Activated CD8-positive, alpha-beta memory T cell treated with anti-CD3 and anti-CD28 coated beads for 1 hour (primary cell): ENCODE measurements at places on chromosomes 5 and 9.

DNA sequence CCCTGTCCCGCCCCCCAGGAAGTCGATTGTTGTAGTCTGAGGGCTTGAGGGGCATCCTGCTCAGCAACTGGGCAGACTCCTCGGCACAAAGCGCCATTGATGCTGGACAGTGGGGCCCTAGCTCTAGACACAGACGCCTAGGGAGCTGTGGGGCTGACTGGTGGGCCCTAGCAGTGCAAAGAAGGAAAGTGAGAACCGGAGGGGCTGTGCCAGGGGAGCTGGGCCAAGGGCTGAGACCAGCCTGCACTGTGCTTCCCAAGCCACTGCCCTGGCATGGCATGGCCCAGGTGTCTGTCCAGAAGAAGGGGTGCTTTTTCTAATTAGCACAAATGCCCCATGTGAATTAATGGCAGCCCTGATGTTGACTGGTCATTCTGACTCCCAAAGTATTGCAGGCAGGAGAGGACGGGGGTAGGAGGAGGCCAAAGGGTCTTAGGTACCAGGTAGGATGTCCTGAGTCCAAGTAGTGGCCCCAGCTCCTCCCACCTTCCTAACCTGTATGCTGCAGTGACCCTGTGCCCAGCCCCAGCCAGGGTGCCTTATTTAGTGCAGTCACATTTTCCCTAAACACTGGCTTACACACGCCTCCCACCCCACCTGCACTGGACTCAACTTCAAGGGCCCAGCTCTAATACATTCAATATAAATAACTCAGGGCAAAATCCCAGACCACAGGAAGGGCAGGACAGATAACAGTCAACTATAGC, 15.9 kb downstream of the TCF7 start:
- no peak for DNase-seq

DNA sequence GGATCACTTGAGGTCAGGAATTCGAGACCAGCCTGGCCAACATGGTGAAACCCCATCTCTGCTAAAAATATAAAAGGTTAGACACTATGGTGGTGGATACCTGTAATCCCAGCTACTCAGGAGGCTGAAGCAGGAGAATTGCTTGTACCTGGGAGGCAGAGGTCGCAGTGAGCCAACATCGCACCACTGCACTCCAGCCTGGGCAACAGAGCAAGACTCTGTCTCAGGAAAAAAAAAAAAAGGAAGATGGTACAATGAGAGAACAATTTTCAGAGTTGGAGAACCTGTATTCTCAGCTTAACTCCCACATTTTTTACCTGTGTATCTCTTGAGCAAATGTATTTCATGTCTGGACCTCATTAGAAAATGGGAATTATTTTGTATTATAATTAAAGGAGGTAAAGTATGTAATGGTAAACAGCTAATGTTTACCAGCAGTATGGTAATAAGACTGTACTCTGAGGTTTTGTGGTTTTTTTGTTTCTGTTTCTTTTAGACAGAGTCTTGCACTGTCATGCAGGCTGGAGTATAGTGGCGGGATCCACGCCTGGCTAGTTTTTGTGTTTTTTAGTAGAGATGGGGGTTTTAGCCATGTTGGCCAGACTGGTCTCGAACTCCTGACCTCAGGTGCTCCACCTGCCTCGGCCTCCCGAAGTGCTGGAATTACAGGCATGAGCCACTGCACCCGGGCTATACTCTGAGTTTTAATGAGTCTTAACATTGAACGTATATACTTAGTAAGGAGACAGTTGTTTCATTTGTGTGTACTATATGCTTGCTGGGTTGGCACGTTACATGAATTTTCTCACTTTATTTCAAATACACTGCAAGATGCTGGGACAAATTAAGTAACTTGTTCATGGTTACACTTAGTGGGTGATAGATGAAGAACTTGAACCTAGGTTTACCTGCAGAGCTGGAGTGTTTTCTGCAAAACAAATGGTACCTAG, 16.2 kb downstream of the UHRF2 start:
- no peak for DNase-seq

GRCh38 chr5:33346534-33346933, 94.2 kb upstream of the TARS1 start:
- DNase-seq: no peak

DNA sequence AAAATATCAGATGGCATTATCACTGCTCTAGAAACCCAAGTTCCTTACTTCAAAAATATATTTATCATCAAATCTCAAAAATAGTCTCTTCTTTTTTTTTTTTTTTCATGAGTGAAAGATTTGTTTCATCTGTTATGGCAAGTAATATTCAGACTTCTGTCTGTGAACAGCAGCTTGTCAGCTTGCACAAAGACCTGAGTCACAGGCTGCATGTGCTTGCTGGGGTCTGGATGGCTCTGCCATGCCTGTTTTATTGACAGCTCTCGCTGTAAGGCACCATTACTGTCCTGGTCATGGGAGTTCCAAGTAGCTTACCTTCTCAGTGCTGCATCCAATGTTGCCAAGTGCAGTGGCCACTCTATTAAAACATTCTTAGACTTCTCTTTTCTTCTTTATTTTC, 456.4 kb downstream of the GADD45G start:
- no peak for DNase-seq

- no peak for DNase-seq
Measured at GRCh38 chr5:150034662-150035061, 34.1 kb downstream of the HMGXB3 start.

- no peak for DNase-seq
Measured at GRCh38 chr5:161847447-161847846, 473 bp upstream of the GABRA1 start.

DNA sequence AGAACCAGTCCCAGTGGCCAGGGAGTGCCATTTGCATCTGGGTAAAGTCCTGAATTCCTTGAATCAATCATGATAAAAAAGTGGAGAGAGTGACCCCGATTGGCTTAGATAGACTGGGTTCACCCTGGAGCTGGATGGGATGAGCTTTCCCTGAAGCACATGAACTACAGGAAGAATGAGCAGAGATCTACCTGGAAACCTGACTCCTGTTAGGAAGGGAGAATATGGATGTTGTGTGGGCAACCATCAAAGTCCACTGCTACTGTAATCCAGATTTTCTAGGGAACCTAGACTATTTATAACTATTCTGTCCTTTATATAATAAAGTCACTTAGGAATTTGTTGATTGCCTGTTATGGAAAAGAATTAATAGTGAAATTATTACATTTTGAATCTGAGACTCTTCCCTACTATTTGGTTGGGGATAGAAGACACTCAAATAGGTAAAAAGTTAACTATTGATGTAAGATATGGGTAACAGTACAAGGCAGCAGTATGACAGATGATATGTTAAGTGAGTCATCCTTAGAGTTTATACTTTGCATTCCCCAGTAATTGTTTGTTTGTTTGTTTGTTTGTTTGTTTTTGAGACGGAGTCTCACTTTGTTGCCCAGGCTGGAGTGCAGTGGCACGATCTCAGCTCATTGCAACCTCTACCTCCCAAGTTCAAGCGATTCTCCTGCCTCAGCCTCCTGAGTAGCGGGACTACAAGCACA, 17.9 kb downstream of the CYSTM1 start:
- DNase-seq: no peak

- DNase-seq: no peak
Measured at GRCh38 chr9:127945338-127945737, 7.7 kb upstream of the DPM2 start.

GRCh38 chr5:72180925-72181324, 73.7 kb downstream of the MAP1B start:
- no peak for DNase-seq

- no peak for DNase-seq
Measured at GRCh38 chr5:30030101-30030500, 1163.4 kb upstream of the CDH6 start.

DNA sequence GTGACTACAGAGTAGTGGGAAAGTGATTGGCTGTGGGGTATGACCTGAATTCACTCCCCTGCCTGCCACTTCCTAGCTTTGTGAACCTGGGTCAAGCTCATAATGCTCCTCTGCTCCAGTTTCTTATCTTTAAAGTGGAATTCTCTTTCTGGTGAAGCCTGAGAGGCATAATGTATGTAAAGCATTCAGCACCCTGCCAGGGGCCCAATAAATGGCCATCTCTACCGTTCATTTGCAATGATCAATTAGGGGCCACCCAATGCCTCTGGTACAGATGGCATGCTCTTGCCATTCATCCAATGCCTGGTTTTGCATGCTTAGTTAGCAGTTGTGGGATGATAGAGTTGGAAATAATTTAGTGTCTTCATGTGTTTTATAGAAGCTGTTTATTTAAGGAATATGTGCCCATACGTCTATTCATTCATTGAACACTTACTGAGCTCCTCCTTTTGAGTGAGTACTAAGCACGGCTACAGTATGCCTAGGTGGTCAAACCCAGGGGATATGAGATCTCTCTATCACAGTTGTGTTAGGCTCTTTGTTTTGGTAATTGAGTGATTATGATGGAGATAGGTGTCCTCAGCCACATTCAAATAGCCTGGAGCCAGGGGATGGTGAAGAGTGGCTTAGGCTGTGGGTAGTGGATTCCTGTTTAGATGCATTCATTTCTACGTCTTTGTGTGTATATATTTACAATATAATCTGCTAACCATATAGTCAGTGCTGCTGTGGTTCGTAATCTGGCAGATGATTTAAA, 15.3 kb downstream of the ZNF462 start:
- DNase-seq: no peak

GRCh38 chr5:15489571-15490235, 10.3 kb upstream of the FBXL7 start:
- no peak for DNase-seq

DNA sequence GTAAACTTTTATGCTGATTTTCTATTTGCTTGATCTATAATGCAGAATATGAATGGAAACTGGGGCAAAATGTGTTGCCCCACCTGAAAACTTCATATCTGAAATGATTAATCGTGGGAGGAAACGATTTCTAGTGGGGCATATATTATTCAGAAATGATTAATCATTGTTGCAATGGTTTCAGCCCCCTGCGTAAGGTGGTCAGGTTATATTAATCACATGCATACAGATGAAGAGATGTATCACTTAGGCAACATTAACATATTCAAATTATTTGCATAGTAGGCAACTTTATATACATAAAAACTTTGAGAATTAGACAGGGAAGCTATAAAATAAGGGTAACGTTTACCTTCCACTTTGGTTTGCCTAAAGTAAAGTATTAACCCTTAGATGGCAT, 49.8 kb downstream of the LSM11 start:
- no peak for DNase-seq

DNA sequence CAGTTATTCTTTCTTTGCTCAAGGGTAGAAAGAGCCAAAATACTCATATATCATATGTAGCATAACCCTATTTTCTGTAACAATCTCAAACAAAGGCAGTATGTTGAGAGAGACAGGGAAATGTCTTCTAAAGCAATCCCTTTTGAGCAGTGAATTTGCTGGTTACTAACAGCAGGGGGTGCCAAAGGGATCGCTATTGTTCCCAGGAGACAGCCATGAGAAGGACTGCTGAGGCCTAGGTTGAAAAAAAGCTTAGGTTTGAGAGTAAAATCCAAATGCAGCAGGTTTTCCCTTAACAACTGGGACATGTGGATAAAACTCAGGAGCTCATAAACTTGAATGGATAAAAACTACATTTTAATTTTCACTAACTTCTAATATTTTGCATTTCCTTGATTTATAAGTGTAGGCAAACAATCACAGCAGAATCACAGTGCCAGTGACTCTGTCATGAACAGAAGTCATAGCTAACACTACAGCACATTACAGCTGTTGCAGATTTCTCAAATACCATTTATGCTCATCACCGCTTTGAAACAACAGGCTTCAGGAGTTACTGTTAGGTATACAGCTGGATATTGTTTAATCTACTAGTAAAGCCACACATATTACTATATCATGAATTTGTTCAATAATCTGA, 148.4 kb downstream of the MAPKAP1 start:
- DNase-seq: no peak

DNA sequence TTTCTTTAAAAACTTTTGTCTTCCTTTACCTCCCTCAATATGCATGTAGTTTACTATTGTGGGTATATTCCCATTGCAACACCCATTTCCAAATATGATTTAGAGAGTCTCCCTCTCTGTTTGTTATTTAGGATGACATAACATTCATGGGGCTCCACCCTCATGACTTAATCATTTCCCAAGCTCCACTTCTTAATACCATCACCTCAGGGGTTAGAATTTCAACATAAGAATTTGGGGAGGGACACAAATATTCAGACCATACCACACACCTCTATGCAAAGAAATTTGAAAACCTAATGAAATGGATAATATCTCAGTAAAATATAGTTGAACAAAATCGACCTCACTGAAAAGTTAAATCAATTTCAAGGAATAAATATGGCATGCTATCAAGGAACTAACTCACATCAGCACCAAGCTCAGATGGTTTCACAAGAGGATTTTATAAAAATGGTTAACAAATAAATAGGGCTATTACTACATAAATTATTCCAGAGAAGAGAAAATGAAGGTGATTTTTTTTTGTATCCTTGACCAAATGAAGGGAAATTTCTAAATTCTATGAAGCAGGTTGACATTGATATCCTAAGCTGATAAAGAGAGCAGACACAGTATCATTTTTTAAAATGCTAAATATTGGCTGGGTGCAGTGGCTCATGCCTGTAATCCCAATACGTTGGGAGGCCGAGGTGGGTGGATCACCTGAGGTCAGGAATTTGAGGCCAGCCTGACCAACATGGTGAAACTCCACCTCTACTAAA, 20.2 kb upstream of the UBTD2 start:
- no peak for DNase-seq

DNA sequence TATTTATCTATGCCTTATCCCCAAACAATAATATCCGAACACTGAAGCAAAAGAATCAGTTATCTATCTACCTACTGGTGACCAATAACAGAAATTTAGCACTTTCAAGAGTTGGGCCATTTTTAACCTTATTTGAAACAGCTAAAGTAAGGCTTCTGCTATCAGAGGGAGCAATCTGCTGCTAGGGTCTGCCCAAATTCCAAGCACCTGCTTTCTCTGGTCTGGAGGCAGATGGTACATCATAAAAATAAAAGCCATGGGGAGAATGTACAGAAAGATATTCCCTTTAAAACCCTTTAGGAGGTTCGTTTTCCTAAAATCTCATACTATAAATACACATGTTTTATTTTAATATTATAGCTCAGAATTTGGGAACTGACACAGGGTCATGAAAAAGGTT, 37.7 kb upstream of the ARSB start:
- no peak for DNase-seq

DNA sequence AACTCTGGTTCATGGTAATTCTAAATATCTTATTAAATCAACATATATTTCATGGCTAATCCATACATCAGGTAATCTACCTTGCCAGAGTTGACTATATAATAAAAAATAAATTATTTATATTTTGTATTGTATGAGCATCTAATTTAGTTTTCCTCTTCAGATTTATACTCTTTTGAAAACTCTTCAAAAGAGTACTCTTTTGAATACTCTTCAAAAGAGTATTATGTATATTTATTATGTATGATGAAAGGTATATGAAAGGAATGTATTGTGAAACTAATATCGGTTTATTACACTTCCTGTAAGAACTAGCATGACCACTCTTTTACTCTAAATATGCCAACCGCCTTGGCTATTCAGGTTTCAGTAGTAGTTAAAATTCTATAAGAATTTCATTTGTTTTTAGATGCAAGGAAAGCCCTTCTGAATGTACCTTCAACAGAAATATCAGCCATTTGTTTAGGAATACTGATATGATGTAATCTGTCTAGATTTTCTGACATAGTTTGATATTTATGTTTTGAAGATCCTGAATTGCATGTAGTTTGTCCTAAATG, 178.7 kb downstream of the WDR70 start:
- no peak for DNase-seq

GRCh38 chr5:91373600-91373999, 9.5 kb downstream of the ARRDC3 start:
- DNase-seq: no peak
